HS-27A (cell line): ENCODE measurements at places on chromosomes 1 and 21.

GRCh38 chr21:36489776-36490165 is 9.8 kb upstream of the CLDN14 start:
- no peak for DNase-seq

GRCh38 chr1:46197964-46198811 is at the start of gene POMGNT1:
TSS of gene POMGNT1 (minus strand) at chr1:46198434. CDS start at chr1:46197821, 613 bp downstream.
- no peak for DNase-seq

DNA sequence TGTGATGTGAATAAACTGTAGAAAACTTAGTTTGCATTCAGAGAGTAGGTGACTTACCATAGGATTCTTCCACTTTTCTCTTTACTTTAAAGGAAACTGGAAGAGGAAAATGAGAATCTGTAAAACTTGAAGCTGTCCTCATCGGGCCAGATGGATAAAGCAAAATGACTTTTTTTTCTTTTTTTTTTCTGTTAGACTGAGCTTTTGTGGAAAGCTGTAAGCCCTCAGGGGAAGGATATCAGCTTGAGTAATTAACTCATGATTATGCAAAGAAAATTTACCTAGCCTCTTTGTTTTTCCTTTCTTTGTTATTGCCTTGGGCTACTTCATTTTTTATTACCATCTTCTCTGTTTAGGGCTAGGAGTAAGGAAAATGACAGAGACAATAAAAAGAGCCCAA is 53.4 kb downstream of the DPH5 start:
- no peak for DNase-seq

DNA sequence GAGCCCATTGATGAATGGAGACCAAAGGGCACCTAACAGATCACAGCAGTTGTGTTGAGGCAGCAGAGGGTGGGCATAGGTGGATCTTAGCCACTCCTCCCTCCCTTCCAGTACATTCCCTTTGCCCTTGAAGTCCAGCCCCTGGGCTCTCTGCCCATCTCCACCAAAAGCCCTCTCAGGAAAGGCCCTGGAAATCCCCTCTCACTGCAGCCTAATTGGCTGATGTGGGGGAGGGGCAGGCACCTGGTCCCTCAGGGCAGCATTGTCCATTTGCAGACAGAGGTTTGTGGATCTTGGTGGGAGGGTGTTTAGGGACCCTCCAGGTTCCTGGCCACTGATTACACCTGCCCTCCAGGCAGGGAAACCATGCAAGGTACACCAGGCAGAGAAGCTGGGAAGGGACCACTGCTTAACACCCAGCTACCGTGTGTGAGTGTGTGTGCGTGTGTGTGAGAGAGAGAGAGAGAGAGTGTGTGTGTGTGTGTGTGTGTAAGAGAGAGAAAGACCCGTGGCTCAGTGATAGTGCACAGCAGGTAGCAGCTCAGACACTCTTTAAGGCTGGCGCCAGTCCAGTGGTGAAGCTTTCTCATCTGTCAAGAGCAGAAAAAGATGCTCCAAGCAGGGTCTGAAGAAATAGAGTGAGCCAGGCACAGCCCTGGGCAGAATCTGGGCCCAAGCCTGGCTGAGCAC is 71.1 kb downstream of the MATN1 start:
- no peak for DNase-seq

GRCh38 chr1:95321531-95321930 is 87.5 kb downstream of the RWDD3 start:
- DNase-seq, result no peak

- DNase-seq, result no peak
Measured at GRCh38 chr1:159473335-159473734, 33.8 kb downstream of the OR10J1 start.

DNA sequence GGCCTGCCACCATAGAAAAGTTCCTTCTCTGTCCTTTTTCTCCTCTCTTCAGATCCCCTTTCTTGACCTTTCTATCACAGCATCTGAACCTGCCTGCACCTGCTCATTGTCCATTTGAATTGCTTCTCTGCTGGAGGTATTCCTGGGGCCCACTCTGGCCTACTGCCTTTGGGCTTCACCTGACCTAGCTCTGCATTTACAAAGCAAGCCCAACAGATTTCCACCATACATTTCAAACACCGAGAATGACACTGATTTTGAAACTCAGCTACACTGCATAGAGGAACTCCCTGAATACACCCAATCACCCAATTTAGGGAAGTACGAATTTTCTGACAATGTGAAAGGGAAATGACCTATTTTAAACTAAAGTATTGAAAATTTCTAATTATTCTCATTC is 284.5 kb upstream of the USP25 start:
- DNase-seq, result no peak

DNA sequence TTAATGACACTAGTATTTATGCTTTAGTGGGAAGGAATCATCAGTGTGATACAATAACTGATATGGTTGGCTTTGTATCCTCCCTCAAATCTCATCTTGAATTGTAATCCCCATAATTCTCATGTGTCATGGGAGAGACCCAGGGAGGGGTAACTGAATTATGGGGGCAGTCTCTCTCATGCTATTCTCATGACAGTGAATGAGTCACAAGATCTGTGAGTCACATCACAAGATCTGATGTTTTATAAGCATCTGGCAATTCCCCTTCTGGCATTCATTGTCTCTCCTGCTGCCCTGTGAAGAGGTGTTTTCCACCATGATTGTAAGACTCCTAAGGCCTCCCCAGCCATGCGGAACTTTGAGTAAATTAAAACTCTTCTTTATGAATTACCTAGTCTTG is 1760.3 kb downstream of the NCAM2 start:
- no peak for DNase-seq
